ENCODE measurements at places on chromosomes 16 and 17.
A peak's percentile ranks its signal among the peaks of the same experiment; 100 is the strongest.

GRCh38 chr17:71966459-71967313, 154.1 kb upstream of the SOX9 start:
- DNase-seq: no peak

DNA sequence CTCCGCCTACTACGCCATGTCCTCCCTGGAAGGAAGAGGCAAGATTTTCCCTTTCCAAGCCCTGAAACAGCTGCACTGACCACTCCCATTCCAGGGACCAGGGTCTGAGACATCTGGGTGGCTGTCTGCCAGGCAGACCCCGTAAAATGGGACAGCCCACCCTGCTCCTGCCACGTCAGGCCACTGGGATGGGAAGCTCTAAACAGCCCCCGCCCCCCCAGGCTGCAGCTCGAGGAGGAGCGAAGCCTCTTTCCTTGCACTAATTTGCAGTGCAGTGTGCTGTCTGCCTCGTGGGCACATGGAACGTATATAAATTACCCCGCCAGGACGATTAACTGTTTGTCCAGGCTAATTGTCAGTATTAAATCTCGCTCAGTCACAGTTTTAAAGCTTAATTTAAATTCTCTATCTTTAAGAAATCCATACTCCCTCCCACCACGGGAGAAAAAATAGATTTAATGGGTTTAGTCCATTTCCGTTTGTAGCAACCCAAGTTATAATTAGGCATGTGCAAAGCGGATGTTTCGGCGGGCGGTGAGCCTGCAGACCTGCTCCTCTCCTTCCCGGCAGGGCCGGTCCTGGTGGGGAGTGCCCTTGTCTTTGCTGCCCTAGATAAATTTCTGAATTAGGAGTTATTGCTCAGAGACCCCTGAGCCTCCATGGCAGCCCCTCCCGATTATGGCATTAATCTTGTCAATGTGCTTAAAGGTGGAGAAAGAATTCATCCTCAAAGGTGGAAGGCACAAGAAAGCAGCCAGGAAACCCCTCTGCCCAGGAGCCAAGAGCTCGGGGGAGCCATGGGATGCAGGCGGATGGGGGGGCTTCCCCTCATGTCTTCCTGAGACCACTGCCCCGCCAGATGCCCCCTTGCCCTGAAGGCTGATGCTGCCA, 268.0 kb upstream of the TNRC6C start:
- no peak for DNase-seq

- DNase-seq: no peak
Observed at GRCh38 chr17:56000411-56000810, 152.9 kb upstream of the ANKFN1 start.

- DNase-seq: no peak
Observed at GRCh38 chr17:71402661-71403141, 718.1 kb upstream of the SOX9 start.

DNA sequence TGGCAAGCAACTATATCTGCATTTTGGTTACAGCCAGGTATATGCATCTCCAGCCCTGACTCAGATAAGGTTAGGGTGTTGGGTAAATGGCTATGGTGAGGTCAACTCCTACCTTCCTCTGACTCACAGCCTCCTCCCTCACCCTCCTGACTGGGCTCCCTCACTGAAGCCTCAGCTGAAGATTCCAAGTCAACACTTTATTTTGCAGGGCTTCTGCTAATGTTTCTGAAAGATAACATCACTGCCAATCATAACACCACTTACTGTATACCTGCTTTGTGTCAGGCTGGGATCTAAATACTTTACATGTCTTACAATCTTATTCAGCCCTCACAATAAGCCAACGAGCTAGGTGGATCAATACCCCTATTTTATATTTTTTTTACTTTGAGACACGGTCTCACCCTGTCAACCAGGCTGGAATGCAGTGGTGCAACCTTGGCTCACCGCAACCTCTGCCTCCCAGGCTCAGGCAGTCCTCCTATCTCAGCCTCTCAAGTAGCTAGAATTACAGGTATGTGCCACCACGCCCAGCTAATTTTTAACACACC, 47.8 kb upstream of the GCSH start:
- DNase-seq: no peak

GRCh38 chr17:59853168-59853918, 39.4 kb downstream of the TUBD1 start:
- peak; percentile 31 for DNase-seq

DNA sequence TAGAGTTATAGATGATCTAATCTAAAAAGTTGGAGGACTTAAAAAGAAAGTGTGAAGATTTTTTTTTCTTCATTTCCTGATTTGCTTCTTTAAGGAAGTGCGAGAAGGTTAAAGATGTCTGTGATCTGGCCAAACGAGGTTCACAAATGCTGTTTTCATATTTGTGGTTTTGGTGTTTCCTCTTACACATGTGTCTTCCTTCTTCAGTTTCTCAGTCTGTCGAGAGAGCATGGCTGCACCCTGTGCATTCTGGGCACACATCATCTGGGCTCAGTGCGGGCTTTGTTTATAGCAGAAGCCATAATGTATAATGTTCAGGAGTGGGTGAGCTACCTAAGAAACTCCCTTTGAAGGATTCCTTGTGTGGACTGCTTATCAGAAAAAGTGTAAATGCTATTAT, 260.4 kb upstream of the TBX2 start:
- peak; percentile 22 for DNase-seq

GRCh38 chr16:29925105-29925756, 795 bp downstream of the KCTD13 start:
- DNase-seq: no peak

DNA sequence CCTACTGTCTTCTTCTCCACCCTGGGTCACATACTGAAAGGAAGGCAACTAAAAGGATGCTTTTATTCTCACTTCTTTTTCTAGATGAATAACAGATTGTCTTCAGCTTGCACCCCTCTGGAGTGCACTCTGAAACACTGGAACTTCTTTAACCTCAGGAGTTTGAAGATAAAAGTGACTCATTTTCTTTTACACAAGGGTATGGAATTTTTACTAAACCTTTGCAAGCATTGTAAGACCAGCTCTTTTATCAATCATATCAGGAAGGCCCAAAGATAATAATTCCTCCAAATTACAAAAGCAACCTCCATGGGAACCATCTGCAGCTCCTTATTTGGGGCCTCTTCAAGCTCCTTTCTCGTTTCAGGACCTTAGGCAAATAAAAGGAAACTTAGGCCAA, 193.5 kb upstream of the KIF2B start:
- DNase-seq: no peak

DNA sequence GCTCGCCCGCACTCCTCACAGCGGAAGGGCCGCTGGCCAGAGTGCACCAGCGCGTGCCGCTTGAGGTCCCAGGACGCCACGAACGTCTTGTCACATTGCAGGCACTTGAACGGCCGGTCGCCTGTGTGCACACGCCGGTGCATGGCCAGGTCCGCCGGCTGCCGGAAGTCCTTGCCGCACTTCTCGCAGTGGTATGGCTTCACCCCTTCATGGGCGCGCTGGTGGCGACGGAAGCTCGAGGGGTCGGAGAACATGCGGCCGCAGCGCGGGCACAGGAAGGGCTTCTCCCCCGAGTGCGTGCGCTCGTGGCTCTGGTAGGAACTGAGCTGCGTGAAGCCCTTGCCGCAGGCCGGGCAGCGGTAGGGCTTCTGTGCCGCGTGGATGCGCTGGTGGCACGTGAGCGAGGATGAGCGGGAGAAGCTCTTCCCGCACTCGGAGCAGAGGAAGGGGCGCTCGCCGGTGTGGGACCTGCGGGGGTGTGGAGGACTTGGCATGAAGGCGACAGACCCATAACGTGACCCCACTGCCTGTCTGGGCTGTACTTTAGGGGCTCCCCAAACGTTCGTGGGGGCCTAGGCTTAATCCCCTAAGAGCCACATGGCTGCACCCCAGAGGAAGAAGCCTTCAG, 12.1 kb downstream of the ZNF668 start:
- no peak for DNase-seq

DNA sequence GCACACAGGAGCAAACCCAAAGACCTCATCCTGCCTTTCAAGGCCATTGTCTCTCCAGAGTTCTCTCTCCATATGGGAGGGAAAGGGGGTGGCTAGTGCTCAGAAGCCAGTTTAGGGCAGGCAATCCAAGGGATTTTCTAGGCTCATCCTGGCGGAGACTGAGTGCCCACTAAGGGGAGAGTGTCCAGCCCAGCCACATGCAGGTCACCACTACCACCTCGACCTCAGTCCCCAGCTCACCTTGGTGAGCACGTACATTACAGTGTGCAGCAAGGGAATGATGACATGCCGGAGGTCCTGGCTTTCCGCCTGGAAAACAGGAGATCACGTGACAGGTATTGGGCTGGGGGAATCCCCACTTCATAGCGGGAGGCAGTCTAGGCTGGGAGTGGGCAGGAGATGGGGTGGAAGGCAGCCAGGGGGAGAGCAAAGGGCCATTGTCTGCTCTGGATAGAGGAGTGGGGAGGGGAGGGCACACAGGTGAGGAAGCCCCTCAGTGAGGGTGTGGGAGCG, 29.9 kb downstream of the PIK3R6 start:
- no peak for DNase-seq

DNA sequence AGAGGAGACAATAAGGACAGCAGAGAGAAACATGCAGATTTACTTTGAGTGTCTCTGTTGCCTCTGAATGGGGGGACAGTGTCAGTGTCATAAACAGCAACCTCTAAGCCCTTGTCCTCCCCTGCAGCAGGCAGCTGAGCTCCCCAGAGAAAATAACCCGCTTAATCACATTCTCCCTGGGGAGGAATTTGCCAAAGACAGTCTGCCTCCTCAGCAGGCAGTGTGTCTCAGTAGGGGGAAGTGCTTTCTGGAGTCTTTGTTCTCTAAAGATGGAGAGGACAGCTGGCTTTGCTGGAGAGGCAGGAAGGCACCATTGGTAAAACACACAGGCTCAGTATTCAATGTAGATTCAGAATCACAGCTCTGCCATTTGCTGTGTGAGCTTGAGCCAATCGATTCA, 16.1 kb downstream of the TEKT5 start:
- DNase-seq: no peak

All from AG09319 (cell line).